Stimulated activated CD8-positive, alpha-beta memory T cell treated with anti-CD3 and anti-CD28 coated beads, Interleukin-2, amount 100 ng/mL, for 1 hour (primary cell): ENCODE measurements at places on chromosomes 13 and 19.

DNA sequence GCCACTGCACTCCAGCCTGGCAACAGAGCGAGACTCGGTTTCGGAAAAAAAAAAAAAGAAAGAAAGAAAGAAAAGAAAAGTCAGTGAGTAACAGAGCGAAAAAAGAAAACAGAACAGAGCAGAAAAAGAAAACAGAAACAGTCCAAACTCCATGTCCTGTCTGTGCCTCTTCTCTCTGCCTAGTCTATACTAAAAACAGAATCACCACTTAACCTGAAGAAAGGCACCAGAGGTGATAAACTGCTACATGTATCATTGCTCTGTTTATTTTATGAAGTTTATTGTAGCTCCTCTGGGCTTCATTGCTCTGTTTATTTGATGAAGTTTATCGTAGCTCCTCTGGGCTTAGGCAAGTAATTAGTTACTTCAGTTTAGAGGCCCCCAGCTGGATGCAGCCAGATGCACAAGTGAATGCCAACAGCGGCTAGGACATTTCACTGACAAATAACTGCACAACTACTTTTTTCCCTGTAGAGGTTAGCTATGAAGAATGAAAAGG lies 39.2 kb downstream of the TBC1D4 start:
- no peak for DNase-seq

DNA sequence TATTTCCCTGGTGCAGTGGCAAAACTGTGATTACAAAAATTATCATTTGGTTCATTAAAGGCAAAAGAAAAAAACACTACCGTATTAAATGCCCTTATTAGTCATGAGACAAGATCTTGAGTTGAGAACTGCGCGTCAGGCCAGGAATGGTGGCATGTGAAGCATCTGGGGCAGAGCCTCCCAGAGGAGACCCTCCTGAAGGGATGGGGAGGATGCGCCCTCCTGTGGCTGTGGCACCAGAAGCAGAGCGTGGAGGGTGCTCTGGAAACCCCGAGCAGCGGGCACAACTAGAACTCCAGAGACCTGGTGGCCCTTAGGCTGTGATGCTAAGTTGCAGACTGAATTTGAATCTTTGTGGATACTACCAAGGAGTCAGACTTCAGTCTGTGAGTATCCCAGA lies 11.5 kb downstream of the CUL4A start:
- DNase-seq = no peak

GRCh38 chr13:22399801-22400420 lies 729.0 kb downstream of the FGF9 start:
- DNase-seq = no peak

DNA sequence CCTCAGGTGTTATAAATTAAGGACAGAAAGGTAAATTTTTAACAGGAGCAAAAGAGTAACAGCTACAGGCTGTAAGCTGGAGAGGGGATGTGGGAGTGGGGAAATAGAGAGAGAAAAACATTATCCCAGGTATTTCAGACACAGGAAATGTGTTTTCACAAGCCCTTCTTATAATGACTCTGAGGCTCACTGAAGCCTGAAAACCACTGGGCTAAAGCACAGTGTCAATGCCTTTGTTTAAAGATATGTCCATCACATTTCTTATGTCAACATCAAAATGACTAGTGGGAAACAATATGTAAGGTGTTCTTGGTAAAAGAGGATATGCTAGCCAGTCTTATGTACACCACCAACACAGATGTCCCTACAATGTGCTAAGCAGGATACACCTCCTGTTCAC lies 365.9 kb downstream of the FGF14 start:
- DNase-seq = no peak

DNA sequence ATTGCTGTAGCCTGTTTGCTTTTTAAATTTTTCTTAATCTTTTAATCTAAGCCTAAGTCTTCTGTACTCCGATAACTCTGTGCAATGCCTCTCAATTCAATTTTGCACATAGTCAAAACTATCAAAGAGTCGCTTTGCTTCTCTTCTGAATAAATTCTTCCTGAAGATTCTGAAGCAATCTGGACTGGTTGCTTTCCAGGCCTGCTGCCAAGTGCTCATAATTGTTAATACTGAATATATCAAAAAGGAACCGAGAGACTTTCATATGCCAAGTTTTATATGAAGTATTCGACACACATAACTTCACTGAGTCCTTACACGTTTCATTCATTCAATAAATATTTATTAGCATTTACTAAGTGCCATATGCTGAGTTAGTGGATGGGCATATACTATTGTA lies 91.3 kb downstream of the EDNRB start:
- DNase-seq = no peak

DNA sequence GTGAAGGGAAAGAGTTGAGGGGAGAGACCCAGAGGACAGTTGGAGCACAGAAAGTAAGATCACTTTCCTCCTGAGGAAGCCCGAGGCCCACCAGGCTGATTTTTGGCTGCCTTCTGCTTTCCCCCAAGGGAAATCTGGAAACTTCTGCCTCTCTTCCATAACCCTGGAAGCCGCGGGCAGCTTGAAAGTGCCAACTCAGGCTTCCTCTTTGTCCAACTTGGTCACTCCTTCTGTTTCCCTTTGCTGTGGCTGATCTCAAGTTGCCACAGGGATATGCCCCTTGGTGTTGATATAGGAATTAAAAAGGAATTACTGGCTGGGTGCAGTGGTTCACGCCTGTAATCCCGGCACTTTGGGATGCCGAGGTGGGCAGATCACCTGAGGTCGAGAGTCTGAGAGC lies 5.7 kb upstream of the CD70 start:
- DNase-seq = no peak

GRCh38 chr13:43348397-43348796 lies 325.0 kb downstream of the DNAJC15 start:
- no peak for DNase-seq

DNA sequence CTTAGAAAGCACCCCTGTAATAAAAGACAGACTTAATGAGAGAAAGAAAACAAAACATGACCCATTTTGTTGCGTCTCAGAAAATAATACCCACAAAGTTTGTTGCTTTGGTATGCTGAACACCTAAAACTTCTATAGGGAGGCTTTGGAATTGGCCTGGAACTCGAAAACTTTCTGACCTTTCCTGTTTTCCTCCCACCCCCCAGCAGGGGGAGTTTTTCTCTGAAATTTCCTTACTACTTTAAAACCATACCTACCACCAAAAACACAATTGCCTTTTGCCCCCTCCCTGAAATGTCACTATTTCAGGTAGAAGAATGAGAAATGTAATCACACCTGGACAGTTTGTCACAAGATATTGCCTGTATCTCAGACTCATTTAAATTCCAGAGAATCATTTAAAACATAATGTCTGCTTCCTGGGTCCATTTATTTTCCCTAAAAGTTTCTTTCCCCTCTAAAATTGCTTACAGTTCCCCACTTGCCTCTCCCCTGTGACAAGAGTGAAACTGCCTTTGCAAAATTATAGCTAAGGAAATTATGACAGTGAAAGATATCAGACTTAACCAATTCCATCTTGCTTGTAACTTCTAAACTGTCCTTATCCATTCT lies 2700.2 kb downstream of the PCDH9 start:
- DNase-seq = no peak

GRCh38 chr13:86003029-86003428 lies 203.8 kb upstream of the SLITRK6 start:
- DNase-seq = no peak

GRCh38 chr13:108834193-108834592 lies 204.8 kb downstream of the MYO16 start:
- DNase-seq = no peak

DNA sequence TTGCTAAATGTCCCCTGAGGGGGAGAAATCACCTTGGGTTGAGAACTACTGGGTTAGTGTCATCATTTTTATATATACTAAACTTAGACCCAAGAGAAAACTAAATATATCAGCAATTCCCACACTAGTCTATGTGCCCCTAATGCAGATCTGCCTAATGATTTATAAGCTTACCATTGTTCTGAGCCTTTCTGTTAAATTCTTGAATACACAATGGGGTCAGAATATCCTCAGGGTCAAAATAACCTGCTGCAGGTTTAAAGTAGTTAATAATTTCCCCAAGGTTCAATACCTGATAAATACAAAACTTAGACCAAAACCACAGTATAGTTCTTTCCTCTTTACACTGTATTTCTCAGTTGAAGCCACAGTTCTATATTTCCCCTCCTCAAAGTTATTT lies 4.6 kb downstream of the VWA8 start:
- DNase-seq = no peak

DNA sequence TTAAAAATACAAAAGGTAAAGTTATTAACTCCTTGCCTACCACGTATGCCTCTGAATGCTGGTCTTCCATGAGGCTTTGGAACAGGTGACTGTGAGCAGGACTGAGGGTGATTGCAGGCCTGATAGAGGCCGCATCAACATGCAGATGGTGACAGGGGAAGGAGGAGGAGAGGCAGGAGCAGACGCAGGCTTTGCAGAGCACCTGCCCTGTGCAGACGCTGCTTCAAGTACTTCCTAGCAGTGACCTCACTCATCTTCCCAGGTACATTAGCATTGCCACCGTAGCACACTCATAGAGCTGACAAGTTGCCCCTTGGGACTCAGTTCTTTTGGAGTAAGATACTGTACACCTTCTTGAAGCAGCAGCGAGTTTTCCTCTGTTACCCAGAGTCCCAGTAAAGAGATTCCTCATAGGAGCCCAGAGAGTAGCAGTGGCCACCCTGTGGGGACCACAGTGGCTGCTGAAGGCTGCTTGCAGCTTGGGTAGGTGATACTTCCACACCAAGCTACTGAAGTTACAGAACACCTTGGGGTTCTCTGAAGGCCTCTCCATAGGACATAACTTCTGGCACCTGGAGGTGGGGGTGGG lies 56.0 kb downstream of the ZNF536 start:
- no peak for DNase-seq

DNA sequence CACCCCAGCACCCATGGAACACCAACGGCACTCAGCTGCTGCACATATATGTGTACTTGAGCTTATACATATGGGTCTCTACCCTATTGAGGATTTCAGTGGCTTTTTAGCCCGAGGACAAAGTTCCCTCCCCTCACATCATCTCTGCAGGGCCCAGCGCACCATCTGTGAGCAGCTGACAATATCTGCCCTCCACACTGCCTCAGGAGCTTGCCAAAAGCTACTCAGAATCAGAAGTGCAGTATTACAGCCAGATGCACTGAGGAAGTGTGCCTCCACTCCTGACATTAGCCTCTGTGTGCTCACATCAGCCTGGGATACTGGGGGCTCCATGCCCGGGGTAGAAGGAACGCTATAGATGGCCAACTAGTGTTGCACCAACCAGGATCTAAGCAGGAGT lies 903.9 kb downstream of the UQCRFS1 start:
- no peak for DNase-seq

GRCh38 chr19:58181902-58182576 lies 822 bp upstream of the ZNF274 start:
- DNase-seq = peak; percentile 21

GRCh38 chr13:77353995-77354394 lies 27.1 kb upstream of the MYCBP2 start:
- DNase-seq = no peak

DNA sequence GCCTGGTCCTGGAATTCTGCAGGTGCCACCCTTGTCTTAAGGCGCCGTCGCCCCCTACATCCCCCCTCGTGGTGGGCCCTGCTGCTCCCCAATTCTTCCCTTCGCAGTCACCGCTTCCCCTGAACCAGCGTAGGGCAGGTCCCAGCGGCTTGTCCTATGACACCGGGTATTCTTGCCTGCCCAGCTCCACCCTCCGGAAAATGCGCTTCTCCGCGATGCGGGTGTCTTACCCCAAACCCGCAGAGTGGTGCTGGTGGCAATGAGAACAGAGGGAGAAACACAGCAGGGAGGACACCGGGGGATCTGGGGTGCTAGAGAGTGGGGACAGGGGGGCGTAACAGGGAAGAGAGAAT lies 9.0 kb downstream of the ZNF808 start:
- no peak for DNase-seq

DNA sequence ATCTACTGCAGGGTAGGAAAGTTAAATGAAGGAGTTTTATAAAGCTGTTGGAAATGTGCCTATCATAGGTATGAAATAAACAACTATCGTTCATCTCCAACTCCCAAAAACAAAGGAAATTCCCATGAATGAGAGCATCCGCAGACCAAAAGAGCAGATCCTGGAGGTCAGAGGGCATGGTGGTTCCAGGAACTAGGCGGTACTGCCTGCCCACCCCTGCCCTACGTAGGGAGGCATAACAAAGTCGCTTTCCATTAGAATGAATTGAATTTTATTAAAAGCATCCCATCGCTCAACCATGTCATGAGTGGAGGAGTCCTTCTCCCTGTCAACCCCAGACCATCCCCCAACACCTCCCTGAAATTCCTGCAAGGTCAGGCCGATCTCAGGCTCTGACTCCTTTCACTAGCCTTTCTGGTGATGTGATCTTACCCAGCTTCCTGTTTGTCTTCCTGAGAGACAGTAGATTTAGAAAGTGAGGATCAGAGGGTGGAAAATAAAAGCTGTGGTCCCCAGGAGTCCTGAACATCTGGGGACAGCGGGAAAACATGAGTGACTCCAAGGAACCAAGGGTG lies at the start of gene CLEC4M:
TSS of gene CLEC4M (plus strand) at position 525 of the 575 bp plus-strand sequence. CDS start at position 549, 24 bp downstream.
- DNase-seq = no peak

DNA sequence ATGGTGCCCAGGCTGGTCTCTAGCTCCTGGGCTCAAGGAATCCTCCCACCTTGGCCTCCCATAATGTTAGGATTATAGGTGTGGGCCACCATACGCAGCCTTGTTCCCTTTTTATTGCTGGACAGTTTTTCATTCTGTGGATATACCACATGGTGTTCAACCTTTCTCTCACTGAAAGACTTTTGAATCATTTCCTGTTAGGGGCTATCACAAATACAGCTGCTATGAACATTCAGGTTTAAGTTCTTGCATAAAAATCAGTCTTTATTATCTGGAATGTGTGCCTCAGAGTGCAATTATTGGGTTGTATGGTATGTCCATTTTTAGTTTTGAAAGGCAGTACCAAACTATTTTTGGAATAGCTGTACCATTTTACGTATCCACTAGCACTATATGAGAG lies 647.2 kb downstream of the LIG4 start:
- DNase-seq = no peak

GRCh38 chr19:36030264-36031148 lies 2.2 kb downstream of the CLIP3 start:
- DNase-seq = no peak

DNA sequence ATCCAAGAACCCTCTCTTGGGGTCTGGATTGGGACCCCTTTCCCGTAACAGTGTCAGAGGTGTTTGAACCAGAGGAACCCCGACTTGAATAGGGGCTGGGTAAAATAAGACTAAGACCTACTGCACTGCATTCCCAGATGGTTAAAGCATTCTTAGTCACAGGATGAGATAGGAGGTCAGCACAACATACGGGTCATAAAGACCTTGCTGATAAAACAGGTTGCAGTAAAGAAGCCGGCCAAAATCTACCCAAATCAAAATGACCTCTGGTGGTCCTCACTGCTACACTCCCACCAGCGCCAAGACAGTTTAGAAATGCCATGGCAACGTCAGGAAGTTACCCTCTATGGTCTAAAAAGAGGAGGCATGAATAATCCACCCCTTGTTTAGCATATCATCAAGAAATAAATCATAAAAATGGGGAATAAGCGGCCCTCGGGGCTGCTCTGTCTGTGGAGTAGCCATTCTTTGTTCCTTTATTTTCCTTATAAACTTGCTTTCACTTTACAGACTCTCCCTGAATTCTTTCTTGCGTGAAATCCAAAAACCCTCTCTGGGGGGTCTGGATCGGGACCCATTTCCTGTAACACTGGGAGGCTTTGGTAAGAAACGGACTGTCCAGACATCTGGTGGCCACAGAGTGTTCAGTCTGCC lies 4.4 kb upstream of the SIN3B start:
- DNase-seq = no peak
